ENCODE measurements at places on chromosomes 3 and 15.

DNA sequence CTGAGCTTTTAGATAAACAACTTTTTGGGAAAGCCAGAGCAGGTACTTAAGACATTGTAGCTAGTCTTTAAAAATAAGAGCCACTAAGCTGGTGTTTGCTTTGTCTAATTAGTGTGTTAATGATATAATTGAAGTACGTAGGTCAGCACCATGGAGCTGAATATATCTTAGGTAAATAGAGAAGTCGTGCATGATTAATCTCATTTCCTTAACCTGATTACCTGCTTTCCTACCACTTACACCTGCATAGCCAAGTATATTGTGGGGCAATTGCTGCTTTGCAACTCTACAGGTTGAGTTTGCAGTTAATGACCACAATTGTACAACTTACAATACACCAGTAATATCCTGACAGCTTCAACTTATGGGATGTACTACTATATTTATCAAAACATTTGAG, 17.6 kb upstream of the TOPAZ1 start:
- DNase-seq, result no peak

DNA sequence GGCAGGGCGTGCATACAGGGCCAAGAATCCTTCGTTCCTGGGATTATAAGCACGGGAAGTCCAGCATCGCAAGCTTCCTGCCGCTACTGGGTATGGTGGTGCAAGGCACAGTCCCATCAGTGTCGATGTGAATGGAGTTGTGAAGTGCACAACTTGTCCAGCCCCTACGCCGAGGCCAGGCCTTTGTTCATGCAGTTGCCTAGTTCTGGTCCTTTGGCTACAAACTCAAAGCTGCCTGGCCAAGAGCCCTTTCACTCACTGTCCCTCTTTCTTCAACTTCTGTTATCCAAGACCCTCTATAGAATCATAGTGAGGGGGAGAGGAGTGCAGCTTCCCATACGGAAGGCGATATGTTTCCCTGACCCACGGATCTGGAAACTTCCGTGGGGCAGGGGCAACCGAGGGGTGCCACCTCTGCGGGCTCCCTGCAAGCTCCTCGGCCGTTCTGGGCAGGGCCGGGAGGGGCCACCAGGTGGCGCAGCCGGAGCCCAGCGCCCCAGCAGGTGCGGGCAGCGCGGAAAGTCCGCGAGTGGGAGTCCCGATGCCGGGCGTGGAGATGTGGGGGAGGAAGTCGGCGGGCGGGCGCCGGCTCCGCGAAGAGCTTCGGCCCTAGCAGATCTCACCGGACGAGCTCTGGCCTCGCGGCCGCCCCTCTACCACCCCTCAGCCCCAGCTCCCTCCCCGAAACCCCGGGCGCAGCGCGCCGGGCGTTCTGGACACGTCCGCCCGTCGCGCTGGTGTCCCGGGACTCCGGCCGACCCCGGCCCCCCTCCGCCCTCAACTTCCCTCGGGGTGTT, 693 bp downstream of the RASGRP1 start:
- peak; percentile 89 for DNase-seq

DNA sequence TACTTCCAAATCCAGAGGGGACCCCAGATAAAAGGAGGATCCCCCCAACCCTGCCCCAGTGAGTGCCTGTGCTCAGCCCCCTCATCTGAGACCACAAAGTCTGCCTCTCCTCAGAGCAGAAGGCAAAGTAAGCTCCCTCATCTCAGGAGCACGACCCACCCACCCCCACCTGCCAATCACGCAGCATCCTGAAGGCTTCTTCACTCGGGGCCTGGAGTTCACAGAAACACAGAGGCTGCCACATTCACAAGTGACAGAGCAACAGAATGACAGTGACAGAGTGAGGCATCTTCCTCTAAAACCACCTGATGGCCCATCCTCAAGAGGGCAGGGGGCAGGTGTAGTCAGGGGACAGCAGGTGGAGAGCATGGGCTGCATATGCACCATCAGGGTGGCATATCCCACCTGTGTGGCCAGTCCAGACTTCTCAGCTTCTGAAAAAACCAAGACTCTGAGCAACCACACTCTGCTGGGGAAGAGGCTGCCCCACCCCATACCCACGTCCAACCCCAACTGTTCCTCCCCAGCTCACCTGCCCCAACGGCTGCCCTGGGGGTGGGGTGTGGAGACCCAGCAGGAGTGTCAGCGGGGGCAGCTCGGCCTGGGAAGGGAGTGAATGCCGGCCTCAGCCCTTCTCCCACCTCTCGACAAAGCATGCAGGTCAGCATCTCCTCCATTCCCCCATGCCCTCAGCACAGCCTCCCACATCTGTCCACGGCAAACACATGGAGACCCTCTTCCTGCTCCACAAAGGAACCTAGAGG, 19.3 kb downstream of the ADCY5 start:
- DNase-seq, result no peak

DNA sequence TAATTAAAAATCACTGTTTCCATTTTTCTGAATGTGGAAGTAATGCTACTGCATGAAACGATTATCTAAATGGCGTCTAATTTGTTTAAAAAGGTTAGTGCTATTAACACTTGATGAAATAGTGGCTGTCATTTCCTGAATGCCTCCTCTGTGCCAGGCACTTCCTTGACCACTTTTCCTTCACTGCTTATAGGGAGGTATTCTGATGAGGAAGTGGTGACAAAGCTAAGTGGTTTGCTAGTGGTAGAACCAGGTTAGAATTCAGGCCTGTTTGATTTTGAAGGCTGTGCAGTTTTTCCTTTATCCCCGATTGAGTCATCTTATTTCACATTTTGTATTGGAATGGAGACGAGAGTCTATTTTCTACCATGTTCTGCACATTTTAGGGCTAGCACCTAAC, 119.0 kb downstream of the USP13 start:
- DNase-seq, result no peak

DNA sequence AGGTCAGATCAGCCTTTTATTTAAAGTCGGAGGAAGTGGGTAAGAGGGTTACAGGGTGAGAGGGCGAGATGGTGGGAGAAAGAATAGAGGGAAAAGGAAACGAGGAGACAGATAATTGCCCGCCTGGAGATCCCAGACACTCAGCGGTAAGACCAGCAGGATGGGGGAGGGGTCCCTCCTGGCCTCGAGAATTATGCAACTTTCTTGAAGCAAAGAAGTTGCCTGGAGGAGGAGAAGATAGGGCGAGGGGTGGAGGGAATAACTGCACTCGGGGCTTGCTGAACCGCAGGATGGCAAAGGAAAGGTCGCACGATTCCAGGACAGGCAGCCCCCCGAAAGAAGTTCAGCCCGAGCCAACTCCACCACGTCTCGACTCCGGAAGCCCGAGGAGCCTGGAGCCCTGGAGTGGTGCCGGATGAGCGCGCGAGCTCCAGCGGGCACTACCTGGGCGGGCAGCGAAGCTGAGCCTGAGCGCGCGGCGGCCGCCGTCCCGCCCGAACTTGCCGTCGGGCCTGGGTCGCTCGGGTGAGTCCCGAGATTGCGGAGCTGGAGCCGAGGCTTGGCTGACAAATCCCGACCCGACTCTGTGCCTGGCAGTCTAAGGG, 402 bp downstream of the WWTR1 start:
- DNase-seq, result no peak

All from activated CD4-positive, alpha-beta T cell treated with anti-CD3 and anti-CD28 coated beads for 4 hours (primary cell).